Activated CD4-positive, alpha-beta memory T cell treated with anti-CD3 and anti-CD28 coated beads for 36 hours (primary cell): ENCODE measurements at places on chromosomes 16 and 17.

DNA sequence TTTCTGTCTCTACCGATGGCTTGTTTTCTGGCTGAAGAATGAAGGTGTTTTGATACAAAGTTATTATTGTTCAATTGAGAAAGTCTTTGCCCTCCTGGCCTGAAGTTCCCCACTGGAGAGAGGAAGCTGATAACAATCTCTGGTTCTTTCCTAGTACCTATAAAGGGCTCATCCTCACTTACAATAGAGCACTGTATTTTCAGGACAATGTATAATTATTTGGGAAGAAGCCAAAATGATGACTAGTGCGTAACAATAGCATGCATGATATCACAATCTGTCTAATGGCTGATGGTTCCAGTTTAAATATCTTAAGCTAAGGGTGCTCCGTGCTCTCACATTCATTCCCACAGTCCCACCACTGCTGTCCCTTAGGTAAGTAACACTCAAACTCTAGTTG lies 230.7 kb downstream of the IRX3 start:
- H3K4me1 ChIP-seq: no peaks in the 10 kb centered on the region
- H3K27ac ChIP-seq: no peak overlapping the region

DNA sequence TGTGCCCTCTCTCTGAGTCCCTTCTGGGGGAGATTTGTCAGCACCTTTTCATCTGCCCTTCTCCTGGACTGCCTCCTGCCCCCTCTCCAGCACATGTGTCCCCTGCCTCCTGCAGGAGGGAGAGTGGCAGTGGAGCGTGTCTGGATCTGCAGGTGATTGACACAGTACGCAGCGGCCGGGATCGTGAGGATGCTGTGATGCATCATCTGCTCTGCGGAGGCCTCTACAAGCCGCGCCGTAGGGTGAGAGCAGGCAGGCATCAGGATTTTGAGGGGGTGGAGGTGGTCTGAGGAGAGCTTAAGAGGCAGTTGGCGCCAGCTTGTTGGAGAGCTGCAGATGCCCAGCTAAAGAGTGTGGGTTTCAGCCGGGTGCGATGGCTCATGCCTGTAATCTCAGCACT lies 10.9 kb downstream of the SLC9A5 start:
- H3K27me3 ChIP-seq: peaks cover 16% of the 10 kb centered on the region
- no peak for DNase-seq
- no peak overlapping the region for H3K4me3 ChIP-seq
- H3K27ac ChIP-seq: no peak overlapping the region
- peaks cover 3% of the 10 kb centered on the region for H3K4me1 ChIP-seq

DNA sequence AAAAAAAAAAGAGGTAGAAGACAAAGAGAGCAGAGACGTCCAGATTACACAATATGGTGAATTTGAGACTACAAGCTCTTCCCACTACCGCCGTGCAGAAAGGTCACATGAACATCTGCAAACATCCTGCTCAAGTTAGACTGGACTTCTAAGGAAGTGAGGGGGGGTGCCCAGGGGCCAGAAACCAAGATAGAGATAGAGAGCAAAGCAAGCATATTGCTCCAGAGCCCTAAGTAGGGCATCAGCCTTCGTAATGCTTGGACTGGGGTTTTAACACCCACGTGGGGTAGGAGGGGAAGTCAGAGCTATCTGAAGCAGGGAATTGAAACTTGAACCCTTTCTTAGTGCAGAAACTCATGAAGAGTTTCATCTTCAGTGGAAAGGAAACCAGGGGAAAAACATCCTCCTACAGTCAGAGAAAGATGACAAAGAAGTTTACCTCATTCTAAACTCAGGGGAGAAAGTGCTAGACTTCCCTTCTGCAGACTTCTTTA lies 8.7 kb downstream of the CLEC19A start:
- H3K4me1 ChIP-seq: peaks cover 28% of the 10 kb centered on the region
- H3K27ac ChIP-seq: peak overlapping the region; percentile 76
- H3K27me3 ChIP-seq: peaks cover 13% of the 10 kb centered on the region

- H3K4me1 ChIP-seq: no peaks in the 10 kb centered on the region
- peaks cover 8% of the 10 kb centered on the region for H3K27me3 ChIP-seq
- peak; percentile 12 for DNase-seq
- no peaks in the 10 kb centered on the region for H3K36me3 ChIP-seq
- H3K27ac ChIP-seq: no peak overlapping the region
These were observed 16.8 kb upstream of the EMP2 start for GRCh38 chr16:10597187-10597601.

DNA sequence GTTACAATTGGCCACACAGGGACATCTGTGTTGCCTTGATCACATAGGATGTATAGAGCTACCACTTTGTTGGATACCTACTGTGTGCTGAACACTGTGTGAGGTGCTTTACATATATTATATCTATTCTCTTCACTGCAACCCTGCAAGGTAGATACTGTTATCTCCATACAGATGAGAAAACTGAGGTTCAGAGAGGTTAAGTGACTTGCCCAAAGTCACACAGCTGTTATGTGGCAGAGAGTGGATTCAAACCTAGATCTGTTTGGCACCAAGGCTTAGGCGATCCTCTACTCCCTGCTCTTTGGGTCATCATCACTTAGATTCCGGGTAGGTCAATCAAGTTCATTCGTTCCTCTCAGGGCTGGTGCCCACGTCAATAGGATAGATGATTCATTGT lies 260.5 kb upstream of the IRX3 start:
- no peak overlapping the region for H3K27ac ChIP-seq
- no peak for DNase-seq
- H3K36me3 ChIP-seq: no peaks in the 10 kb centered on the region
- H3K27me3 ChIP-seq: peaks cover 4% of the 10 kb centered on the region
- H3K4me1 ChIP-seq: no peaks in the 10 kb centered on the region

DNA sequence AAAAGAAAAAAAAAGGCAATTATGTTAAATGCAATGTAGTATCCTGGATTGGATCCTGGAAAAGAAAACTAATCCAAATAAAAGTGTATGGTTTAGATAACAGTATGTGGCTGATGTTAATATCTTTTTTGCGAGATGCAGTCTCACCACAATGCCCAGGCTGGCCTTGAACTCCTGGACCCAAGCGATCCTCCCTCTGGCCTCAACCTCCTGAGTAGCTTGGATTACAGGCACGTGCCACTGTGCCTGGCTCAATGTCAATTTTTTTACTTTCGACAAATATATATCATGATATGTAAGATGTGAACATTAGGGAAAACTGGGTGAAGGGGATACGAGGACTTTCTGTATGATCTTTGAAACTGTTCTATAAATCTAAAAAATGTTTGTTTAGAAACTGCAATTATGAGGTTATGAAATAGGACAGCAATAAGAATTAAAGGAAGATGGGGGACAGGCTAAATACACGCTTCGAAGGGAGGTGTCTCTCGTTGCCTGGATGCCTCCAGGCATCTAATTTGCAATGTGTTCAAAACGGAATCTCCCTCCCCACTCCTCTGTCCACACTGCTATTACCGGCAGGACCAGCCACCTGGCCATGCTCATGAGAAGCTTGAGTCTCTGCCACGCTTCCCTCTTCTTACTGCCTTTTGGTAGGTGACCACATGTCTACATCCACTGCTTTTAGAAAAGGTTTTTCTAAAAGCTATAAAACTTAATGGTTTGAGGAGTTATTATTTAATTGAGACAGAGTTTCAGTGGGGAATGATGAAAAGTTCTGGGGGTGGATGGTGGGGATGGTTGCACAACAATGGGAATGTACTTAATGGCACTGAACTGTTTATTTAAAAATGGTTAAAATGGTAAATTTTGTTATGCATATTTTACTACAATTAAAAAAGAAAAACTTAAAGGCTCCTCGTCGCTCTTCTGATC lies 15.2 kb downstream of the UBE2O start:
- no peak overlapping the region for H3K27ac ChIP-seq
- H3K36me3 ChIP-seq: no peaks in the 10 kb centered on the region
- no peak overlapping the region for H3K4me3 ChIP-seq
- DNase-seq: no peak
- peaks cover 16% of the 10 kb centered on the region for H3K4me1 ChIP-seq

DNA sequence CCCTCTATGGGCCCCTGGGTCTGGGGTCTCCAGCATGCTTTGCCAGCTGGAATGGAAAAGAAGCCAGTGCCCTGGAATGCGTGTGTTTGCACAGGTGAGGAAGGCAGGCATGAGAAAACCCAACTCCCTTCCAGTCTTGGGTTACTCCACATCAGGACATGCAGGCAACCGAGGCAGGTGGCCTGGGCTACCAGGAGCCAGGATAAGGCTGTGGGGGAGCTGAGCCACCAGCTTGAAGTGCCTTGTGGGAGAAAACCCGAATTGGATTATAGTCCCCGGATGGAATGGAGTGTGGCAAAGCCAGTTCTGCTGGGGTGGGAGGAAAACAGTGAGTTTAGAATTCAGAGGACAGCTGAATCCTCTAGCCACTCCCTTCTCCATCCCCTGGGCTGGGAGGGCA lies 7.2 kb downstream of the SRCIN1 start:
- H3K27me3 ChIP-seq: peaks cover 60% of the 10 kb centered on the region
- no peaks in the 10 kb centered on the region for H3K4me1 ChIP-seq
- no peak overlapping the region for H3K27ac ChIP-seq
- no peaks in the 10 kb centered on the region for H3K36me3 ChIP-seq
- H3K4me3 ChIP-seq: no peak overlapping the region

- H3K27ac ChIP-seq: no peak overlapping the region
- no peaks in the 10 kb centered on the region for H3K27me3 ChIP-seq
- H3K4me1 ChIP-seq: peaks cover 19% of the 10 kb centered on the region
- H3K36me3 ChIP-seq: no peaks in the 10 kb centered on the region
- DNase-seq: no peak
- H3K4me3 ChIP-seq: no peak overlapping the region
These were observed 7.1 kb downstream of the AKAP1 start for GRCh38 chr17:57092171-57092570.

GRCh38 chr16:87728026-87728425 lies 37.8 kb downstream of the KLHDC4 start:
- H3K4me1 ChIP-seq: peaks cover 1% of the 10 kb centered on the region
- H3K27ac ChIP-seq: no peak overlapping the region
- H3K36me3 ChIP-seq: peaks cover 45% of the 10 kb centered on the region
- DNase-seq: no peak
- no peak overlapping the region for H3K4me3 ChIP-seq

DNA sequence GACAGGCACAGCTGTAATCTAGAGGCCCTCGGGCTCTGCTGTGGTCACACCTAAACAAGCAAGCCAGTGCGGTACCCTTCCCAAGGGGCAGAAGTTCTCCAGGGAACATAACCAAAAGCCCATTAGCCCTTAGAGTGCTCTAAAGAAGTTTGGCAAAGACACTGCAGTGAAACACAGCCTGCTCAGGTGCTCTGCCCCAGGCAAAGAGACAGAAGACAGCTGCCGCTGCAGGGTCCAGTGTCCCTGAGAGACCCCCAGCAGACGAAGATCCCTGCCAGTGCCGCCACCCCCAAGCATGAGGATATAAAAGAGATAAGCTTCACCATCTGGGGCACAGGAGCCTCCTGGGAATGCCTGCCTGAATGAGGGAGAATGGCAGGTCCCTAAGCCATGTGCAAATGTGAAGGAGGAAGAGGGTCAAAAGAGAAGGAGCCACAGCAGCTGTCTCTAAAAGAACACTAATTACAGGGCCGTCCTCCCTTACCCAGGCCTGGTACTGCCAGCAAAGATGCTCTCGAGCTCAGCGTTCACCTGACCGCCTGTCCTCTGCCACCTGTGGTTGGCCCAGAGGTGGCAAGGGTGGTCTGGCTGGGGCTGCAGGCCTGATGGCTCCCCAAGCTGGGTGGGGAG lies 29.7 kb downstream of the CUEDC1 start:
- no peak overlapping the region for H3K27ac ChIP-seq
- H3K4me1 ChIP-seq: peaks cover 2% of the 10 kb centered on the region
- H3K4me3 ChIP-seq: no peak overlapping the region

DNA sequence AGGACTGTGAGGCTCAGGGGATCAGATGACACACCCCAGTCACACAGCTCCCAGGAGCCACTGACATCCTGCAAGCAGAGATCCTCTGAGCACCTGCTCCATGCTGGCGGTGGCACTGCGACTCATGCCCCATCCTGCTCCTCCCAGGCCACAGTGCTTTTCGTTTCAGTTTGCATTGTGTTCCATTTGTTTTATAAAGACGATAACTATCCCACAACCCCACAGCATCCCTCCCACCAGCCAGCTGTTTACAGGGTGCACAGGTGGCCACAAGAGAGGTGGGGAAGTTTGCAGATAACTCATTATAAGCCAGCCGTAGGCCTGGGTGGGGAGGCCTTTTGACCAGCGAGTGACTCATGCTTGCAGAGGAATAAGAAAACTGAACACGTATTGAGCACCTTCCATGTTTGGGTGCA lies 28.2 kb downstream of the BCO1 start:
- H3K36me3 ChIP-seq: no peaks in the 10 kb centered on the region
- H3K4me3 ChIP-seq: no peak overlapping the region
- no peak overlapping the region for H3K27ac ChIP-seq
- no peaks in the 10 kb centered on the region for H3K4me1 ChIP-seq
- H3K27me3 ChIP-seq: peaks cover 9% of the 10 kb centered on the region

- H3K4me1 ChIP-seq: no peaks in the 10 kb centered on the region
- no peak overlapping the region for H3K27ac ChIP-seq
These were observed 66.7 kb downstream of the NACA2 start for GRCh38 chr17:61524319-61524718.

GRCh38 chr17:81394377-81394920 lies 808 bp upstream of the BAHCC1 start:
- H3K36me3 ChIP-seq: peaks cover 2% of the 10 kb centered on the region
- no peak overlapping the region for H3K27ac ChIP-seq
- H3K27me3 ChIP-seq: peaks cover 53% of the 10 kb centered on the region
- peaks cover 24% of the 10 kb centered on the region for H3K4me1 ChIP-seq
- peak overlapping the region; percentile 39 for H3K4me3 ChIP-seq

DNA sequence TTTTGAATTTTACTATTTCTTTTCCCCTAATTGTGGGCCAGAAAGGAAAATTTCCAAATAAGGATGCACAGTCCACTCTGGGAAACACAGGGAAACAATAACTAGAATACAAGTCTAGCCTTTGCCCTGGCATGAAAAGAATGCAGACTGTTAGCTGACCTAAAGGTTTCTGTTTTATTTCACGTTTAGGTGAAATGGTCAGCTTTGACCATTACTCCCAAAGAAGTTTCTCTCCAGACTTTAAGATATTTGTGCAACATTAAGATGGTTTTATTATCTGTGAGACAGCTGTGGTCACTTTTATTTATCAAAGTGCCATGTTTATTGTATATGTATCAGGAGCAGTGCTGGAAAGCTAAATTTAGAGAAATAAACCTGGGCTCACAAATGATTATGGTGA lies 163.9 kb downstream of the SPECC1 start:
- no peak overlapping the region for H3K27ac ChIP-seq
- no peak for DNase-seq
- H3K4me1 ChIP-seq: no peaks in the 10 kb centered on the region
- no peaks in the 10 kb centered on the region for H3K27me3 ChIP-seq
- no peaks in the 10 kb centered on the region for H3K36me3 ChIP-seq
- no peak overlapping the region for H3K4me3 ChIP-seq

GRCh38 chr17:59356543-59357218 lies 25.2 kb downstream of the YPEL2 start:
- H3K27me3 ChIP-seq: no peaks in the 10 kb centered on the region
- H3K4me1 ChIP-seq: peaks cover 70% of the 10 kb centered on the region
- no peak overlapping the region for H3K27ac ChIP-seq
- no peak for DNase-seq
- H3K4me3 ChIP-seq: no peak overlapping the region

GRCh38 chr16:85970738-85971137 lies 71.8 kb downstream of the IRF8 start:
- no peak overlapping the region for H3K27ac ChIP-seq
- H3K36me3 ChIP-seq: no peaks in the 10 kb centered on the region
- no peak overlapping the region for H3K4me3 ChIP-seq
- peaks cover 12% of the 10 kb centered on the region for H3K4me1 ChIP-seq
- no peak for DNase-seq

- DNase-seq: no peak
- H3K4me1 ChIP-seq: peaks cover under 1% of the 10 kb centered on the region
- no peak overlapping the region for H3K4me3 ChIP-seq
- H3K27ac ChIP-seq: no peak overlapping the region
- peaks cover 19% of the 10 kb centered on the region for H3K27me3 ChIP-seq
These were observed 93.8 kb downstream of the USP31 start for GRCh38 chr16:23055481-23055880.
